ENCODE measurements at places on chromosomes 4 and X.

GRCh38 chr4:140296335-140297220, 76.9 kb upstream of the SCOC start:
- no peak for DNase-seq

DNA sequence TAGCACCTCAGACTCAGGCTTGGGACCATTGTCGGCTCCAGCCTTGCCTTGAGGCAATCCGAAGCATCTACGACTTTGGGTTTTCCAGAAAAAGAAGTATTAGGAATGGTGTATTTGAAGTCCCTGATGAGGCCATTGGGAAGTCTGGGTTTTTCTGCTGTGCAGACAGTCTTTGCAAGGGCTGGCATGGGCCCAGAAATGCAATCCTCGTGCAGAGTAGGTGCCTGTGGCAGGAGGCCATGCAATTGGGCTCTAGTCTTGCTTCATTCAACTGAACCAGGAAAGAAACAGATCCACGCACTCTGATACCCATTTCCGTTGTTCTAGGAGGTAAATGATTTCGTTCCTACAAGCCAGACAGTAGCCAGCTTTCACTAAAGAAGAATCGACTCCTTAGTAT, 12.4 kb downstream of the ZFP92 start:
- no peak for DNase-seq

DNA sequence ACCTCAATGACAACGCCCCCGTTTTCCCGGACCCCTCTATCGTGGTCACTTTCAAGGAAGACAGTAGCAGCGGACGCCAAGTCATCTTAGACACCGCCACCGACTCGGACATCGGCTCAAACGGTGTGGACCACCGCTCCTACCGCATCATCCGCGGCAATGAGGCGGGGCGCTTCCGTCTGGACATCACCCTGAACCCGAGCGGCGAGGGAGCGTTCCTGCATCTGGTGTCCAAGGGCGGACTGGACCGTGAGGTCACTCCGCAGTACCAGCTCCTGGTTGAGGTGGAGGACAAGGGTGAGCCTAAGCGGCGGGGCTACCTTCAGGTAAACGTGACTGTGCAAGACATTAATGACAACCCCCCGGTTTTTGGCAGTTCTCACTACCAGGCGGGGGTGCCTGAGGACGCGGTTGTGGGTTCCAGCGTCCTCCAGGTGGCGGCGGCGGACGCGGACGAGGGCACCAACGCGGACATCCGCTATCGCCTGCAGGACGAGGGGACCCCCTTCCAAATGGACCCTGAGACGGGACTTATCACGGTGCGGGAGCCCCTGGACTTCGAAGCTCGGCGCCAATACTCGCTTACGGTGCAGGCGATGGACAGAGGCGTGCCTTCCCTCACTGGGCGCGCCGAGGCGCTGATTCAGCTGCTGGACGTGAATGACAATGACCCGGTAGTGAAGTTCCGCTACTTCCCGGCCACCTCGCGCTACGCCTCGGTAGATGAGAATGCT, 2.2 kb downstream of the FAT4 start:
- DNase-seq = no peak

DNA sequence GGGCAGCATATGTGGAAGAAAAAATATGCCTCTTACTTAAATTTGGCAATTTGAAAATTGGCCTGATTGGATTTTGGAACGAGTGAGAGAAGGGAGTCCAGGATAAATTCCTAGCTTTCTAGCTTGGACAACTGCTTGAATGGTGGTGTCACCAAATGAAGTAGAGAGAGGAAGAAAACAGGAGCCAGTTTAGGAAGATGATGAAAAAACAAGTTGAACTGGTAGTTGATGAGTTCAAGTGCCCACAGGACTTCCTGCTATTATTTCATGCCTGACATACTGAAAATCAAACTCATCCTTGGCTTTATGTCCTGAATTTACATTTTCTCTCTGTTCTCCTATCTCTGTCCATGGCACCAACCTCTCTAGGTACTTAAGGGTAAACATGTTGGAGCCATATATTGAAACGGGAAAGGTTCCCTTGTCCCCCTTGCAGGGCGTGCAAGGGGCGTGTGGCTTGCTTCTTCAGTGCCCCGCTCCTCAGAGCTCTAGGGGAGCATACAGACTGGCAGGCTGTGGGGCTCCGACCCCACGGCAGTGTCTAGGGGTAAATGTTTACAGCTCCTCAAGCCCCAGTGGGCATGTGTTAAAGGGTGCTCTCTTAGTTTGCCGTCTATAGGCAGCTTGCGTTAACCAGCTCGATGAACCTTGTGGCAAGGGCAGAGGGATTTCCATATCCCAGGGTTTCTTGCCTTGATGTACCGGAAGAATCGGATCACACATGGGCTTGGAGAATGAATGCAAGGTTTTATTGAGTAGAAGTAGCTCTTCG, 250.7 kb upstream of the PGRMC2 start:
- DNase-seq = no peak

DNA sequence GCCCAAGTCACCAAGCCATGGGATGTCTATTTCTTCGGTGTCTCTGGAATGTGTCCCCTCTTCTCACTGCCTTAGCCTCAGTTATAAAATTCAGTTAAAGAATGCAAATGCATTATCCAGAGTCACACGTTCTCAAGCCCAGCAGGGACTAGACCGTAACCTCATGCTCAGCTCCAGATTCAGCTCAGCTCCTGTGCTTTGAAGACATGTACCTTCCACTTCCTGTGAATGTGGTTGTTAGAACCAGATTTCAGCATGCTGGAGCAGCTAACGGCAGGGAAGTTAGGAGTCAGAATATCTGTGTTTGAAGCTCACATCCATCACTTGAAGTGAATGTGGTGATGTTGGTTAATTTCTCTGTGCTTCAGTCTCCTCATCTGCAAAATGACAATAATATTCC, 26.7 kb downstream of the GEMIN8 start:
- DNase-seq = no peak

DNA sequence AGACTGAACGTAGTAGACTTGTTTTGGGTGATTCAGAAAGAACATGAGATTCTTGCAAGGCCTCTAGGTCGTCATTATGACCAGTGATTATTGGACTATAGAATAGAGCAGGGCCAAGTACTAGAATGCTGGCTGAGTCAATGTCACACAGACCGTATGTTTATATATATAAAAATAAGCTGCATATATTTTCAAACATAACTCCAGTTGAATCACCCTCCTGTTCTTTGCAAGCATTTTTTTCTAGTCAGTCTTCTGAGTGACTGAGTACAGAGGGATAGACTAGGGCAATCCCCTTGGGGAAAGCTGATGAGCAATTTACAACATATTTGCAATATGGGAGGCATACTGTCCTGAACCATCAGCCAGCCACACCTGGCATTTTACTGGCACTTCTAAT, 48.4 kb upstream of the PRPS1 start:
- DNase-seq = no peak

GRCh38 chr4:122681568-122681967, 50.9 kb upstream of the BBS12 start:
- DNase-seq = no peak

- DNase-seq = no peak
Measured at GRCh38 chrX:138964501-138964900, 253.0 kb upstream of the FGF13 start.

DNA sequence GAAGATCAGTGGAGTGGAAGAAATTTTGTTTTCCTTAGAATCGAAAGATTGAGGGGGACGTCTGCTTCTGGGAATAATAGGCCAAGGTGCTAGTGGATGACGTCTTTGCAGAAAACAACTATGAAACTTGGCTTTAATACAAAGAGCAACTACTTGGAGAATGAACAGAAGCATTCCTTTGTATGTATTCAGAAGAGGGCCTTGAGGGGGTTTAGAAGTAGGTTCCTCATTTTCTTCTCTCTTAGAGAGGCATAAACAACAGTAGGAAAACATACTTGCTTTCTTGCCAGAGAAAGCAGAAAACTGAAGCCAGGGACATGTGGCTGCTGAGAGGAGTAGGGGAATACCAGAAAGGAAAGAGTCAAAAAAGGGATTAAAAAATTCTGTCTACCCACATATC, 167.8 kb downstream of the ZNF330 start:
- DNase-seq = no peak

DNA sequence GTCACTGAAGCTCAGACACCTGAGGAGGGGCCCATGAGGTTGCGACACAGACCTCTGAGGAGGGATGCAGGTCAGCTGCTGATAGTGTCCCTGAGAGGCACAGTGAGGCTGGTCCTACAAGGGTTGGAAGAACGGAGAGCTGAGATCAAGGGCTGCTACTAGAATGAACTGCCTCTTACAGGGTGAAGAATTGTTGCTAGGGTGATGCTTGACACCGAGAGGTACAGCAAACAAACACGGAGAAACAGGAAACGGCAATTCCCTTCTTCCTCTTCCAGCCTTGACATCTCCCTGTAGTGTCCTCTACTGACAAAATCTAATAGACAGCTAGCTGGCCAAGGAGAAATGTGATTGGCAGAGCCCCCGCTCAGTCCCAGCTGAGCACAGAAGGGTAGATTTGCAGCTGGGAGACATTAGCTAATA, 11.8 kb upstream of the HPGDS start:
- no peak for DNase-seq

- no peak for DNase-seq
Measured at GRCh38 chr4:94814237-94814636, 56.5 kb downstream of the BMPR1B start.

GRCh38 chr4:48027653-48028052, 11.1 kb downstream of the NIPAL1 start:
- DNase-seq = no peak
